Brain (organoid and tissue), 16 donors: ENCODE measurements at places on chromosomes 6 and 20. TPM values are rescaled to one million over a fixed set of nuclear protein-coding genes. Genes with fewer than 3 reads are reported as not detected.

The PAX1 gene
- polyA plus RNA-seq: not detected

The HLA-DQB1 gene
- polyA plus RNA-seq: 1.4 TPM

The GABRR1 gene
- not detected for polyA plus RNA-seq

The NR2E1 gene
- 3.0 TPM for polyA plus RNA-seq

The C6orf163 gene
- 0.25 TPM for polyA plus RNA-seq

The RAD21L1 gene
- not detected for polyA plus RNA-seq

The DEFB114 gene
- not detected for polyA plus RNA-seq

The RIMS1 gene
- 2.0 TPM for polyA plus RNA-seq

The B3GALT4 gene
- polyA plus RNA-seq: 13.7 TPM
